ENCODE measurements at places on chromosomes 3 and 15.

GRCh38 chr3:34419801-34420200 is 621.4 kb downstream of the PDCD6IP start:
- DNase-seq, result peak; percentile 11

DNA sequence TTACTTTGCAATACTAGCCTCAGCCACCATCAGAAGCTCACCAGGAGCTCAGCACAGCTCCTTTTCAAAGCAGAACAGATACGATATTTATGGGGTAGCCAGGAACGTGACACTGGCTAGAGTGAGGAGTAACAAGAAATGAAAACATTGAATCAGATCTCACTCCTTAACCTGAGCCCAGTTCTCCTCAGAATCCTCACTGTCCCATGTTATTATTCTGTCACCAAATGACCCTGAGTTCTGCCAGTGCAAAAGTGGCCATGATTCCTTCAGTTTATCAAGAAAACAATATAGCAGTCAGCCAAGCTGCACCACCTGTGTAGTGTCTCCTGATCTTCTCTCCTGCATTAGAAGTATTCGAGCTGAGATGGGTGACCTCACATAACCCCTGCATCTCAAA is 956.7 kb downstream of the TUSC7 start:
- DNase-seq, result no peak

GRCh38 chr15:99239545-99240198 is 9.7 kb downstream of the TTC23 start:
- DNase-seq, result no peak

- no peak for DNase-seq
These were observed 127.1 kb upstream of the RBMS3 start for GRCh38 chr3:29153811-29154210.

GRCh38 chr3:131216801-131217200 is 164.8 kb upstream of the NUDT16 start:
- no peak for DNase-seq

DNA sequence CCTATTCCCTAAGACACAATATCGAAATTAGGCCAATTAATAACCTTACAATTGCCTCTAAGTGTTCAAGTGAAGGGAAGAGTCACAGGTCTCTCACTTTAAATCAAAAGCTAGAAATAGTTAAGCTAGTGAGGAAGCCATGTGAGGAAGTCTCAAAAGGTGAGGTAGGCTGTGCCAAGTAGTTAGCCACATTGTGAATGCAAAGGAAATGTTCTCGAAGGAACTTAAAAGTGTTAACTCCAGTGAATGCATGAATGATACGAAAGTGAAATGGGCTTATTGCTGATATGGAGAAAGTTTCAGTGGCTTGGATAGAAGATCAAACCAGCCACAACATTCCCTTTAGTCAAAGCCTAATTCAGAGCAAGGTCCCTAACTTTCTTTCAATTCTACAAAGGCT is 59.1 kb downstream of the KLF13 start:
- no peak for DNase-seq

DNA sequence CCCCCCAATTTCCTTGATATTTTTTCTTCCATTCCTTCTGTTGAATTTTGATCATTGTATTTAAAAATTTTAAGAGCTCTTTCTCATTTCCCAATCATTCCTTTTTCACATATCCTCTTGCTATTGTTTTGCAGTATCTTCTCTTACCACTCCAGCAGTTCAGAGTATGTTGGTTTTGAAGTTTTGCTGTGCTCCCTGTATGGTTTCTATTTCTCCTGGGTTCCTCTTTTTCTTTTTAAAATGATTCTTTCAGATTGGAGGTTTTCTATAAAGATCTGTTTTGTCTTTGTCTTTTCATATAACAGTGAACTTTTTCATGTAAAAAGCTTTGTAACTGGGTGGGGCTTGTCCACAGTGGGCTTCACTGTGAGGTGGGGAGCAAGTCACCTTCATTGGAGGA is 12.8 kb downstream of the USP3 start:
- DNase-seq, result no peak

DNA sequence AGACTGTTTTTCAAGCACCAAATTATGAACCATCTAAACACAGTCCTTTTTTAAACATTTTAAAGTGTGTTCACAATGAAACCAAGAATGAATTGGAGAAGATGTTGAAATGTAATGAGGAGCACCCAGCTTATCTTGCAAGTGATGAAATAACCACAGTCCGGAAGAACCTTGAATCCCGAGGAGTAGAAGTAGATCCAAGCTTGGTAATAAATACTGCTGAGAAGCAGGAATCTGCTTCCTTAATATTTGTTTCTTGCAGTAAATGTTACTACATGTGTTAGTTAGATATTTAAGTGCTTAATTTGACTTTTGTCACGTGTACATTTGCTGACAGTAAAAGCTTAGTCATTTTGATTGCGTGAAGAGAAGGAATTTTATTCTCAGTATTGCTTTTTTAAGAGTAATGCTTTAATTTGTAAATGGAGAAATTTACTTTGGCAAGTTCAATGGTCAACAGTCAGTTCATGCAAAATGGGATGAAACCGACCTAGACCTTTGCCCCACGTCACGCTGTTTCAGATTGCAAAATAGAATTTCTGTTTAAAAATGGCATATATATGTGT is 69.8 kb downstream of the OPA1 start:
- no peak for DNase-seq

DNA sequence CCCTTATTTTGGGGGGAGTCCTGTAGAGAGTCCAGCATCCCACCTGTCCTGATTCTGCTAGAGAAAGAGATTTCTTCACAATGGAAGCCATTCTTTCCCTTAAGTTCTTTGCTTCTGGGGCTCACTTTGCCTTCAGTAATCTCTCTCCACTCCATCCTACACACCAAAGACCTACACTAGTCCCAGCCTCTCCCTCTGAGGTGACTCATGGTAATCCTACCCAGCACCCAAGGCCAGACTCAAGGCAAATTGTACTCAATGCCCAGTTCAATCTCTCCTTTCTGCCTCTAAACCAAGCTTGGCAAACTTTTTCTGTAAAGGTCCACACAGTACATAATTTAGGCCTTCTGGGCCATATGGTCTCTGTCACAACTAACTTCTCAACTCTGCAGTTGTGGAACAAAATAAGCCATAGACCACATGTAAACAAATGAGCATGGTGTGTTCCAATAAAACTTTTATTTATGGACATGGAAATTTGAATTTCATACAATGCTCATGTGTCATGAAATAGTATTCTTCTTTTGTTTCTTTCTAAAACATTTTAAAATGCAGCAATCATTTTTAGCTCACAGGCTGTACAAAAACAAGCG is 72.5 kb downstream of the MRPL46 start:
- no peak for DNase-seq

GRCh38 chr3:32571192-32571485 is 481 bp upstream of the DYNC1LI1 start:
- no peak for DNase-seq
